ENCODE measurements at places on chromosomes 5 and 9.
A peak's percentile ranks its signal among the peaks of the same experiment; 100 is the strongest.

DNA sequence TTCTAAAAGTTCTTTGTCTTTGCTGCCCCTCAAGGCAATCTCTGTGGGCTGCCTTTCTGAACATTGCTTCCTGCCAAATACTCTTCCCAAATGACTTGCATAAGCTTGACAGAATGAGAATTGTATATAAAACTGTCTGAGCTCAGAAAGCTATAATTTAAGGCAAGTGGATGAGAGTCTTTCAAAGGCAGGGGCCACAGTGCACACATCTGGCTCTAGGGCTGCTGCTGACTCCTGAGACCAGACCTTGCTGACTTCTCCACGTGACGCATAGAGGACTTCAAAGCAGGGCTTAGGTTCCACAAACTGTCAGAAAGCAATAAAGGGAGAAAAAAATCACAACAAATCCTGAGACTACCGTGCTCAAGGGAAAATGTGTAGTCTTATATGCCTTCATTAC is 79.4 kb upstream of the DIRAS2 start:
- H3K4me1 ChIP-seq: no peaks in the 10 kb centered on the region
- H3K36me3 ChIP-seq: no peaks in the 10 kb centered on the region
- no peaks in the 10 kb centered on the region for H3K27me3 ChIP-seq
- H3K4me3 ChIP-seq: no peak overlapping the region
- no peak overlapping the region for H3K27ac ChIP-seq
- DNase-seq: no peak

GRCh38 chr5:159198063-159199036 is 11.0 kb downstream of the RNF145 start:
- H3K27ac ChIP-seq: peak overlapping the region; percentile 9
- H3K4me3 ChIP-seq: no peak overlapping the region
- peaks cover 37% of the 10 kb centered on the region for H3K4me1 ChIP-seq
- no peak for DNase-seq

DNA sequence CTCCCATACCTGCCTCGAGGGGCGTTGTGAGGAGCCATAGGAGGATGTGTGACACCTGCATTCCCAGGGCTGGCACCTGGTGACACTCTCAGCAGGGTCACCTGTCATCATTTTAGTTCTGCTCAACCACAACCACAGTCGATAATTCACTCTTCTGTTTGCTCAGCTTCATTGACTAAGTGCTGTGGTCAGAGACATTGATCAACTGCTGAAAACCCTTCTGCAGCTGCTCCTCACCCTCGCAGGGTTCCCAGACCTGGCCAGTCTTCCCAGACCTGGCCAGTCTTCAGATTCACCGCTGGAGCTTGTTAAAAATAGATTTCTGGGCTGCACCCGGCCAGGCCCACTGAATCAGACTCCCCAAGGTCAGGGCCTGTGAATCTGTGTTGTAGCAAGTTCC is 92.8 kb downstream of the MVB12B start:
- H3K27ac ChIP-seq: no peak overlapping the region
- no peaks in the 10 kb centered on the region for H3K36me3 ChIP-seq
- H3K27me3 ChIP-seq: no peaks in the 10 kb centered on the region
- no peak for DNase-seq

DNA sequence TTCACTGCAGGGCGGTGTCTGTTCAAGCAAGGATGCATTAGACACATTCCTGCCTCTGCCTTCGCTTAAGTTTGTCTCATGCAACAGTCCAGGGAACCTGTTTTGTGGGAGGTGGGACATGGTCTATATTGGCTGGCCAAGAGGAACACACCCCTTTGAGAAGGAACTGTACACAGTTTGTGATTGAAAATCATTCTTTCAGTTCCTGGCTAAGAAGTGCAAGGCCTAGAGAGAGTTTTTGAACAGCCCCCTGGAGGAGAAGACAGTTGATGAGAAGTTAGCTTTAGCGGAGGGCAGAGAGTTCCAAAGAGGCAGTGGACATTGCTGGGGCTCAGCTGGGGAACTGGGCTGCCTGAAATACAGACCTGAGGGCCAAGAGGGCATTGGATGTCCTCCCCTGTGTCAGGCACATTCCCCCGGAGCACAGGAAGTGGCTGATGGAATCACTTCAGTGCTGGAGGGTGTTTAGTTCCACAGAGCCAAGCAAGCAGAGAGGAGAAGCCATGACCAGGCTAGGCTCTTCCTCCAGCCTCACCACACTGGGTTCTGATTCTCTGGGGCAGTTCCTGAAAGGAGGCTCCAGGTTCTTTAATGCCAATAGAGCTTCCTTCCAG is 66.6 kb downstream of the RGS3 start:
- H3K4me3 ChIP-seq: no peak overlapping the region
- no peak overlapping the region for H3K27ac ChIP-seq
- H3K4me1 ChIP-seq: peaks cover 2% of the 10 kb centered on the region
- DNase-seq: no peak
- H3K27me3 ChIP-seq: no peaks in the 10 kb centered on the region
- H3K36me3 ChIP-seq: peaks cover 55% of the 10 kb centered on the region

- peaks cover 38% of the 10 kb centered on the region for H3K4me1 ChIP-seq
- H3K36me3 ChIP-seq: no peaks in the 10 kb centered on the region
- H3K27me3 ChIP-seq: no peaks in the 10 kb centered on the region
- no peak for DNase-seq
- H3K27ac ChIP-seq: no peak overlapping the region
- H3K4me3 ChIP-seq: no peak overlapping the region
Measured at GRCh38 chr9:99052815-99053715, 51.8 kb upstream of the TGFBR1 start.

GRCh38 chr9:710951-711745 is 130.3 kb upstream of the DMRT1 start:
- H3K4me1 ChIP-seq: peaks cover 3% of the 10 kb centered on the region
- H3K27ac ChIP-seq: no peak overlapping the region
- no peak overlapping the region for H3K4me3 ChIP-seq
- H3K36me3 ChIP-seq: no peaks in the 10 kb centered on the region
- no peak for DNase-seq
- no peaks in the 10 kb centered on the region for H3K27me3 ChIP-seq

DNA sequence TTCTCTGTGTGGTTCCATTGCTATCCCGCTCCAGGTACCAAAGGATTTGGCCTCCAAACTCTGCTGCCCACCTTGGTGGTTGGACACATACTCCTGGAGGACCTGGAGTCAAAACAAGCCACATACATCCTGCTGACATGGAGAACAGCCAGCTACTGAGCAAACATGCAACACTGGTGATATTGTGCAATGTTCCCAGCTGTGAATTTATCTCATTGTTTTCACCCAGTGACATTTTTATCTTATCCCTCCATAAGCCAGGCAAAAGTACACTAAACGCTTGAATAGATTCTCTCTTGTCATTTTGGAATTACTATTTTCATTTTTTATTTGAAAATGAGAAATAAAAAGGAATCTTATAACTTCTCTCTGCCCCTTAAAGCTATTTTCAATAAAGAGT is 11.1 kb upstream of the CTSL start:
- no peaks in the 10 kb centered on the region for H3K4me1 ChIP-seq
- H3K36me3 ChIP-seq: no peaks in the 10 kb centered on the region
- H3K27me3 ChIP-seq: no peaks in the 10 kb centered on the region
- no peak for DNase-seq
- H3K27ac ChIP-seq: no peak overlapping the region

DNA sequence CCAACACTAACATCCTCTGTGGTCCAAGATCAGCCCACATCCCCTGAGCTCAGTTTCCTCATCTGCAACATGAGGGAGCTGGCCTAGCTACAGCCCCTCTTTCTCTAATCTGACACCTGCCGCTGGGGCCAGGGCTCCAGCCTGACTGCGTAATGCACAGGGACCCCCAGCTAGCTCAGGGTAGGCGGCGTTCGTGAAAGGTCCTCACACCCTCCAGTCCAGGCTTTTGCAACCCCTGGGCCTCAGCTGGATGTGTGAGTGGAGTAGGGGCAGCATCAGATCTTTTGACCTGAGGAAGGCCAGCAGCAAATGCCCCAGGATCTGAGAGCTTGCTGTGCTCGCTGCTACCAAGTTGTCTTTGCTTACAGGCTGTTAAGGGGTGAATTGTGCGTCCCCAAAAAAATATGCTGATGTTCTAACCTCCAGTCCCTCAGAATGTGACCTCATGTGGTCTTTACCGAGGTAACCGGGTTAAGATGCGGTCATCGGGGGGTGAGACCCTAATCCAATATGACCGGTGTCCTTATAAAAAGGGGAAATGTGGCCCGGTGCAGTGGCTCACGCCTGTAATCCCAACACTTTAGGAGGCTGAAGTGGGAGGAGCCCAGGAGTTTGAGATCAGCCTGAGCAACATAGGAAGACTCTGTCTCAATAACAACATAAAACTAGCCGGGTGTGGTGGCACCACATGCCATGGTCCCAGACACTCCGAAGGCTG is 47.8 kb downstream of the PLPP7 start:
- H3K27ac ChIP-seq: no peak overlapping the region
- no peaks in the 10 kb centered on the region for H3K36me3 ChIP-seq
- H3K4me1 ChIP-seq: no peaks in the 10 kb centered on the region
- no peak for DNase-seq
- H3K27me3 ChIP-seq: no peaks in the 10 kb centered on the region

- H3K36me3 ChIP-seq: no peaks in the 10 kb centered on the region
- no peak overlapping the region for H3K27ac ChIP-seq
- DNase-seq: no peak
- no peak overlapping the region for H3K4me3 ChIP-seq
Measured at GRCh38 chr5:52491818-52492217, 295.9 kb upstream of the ITGA1 start.

DNA sequence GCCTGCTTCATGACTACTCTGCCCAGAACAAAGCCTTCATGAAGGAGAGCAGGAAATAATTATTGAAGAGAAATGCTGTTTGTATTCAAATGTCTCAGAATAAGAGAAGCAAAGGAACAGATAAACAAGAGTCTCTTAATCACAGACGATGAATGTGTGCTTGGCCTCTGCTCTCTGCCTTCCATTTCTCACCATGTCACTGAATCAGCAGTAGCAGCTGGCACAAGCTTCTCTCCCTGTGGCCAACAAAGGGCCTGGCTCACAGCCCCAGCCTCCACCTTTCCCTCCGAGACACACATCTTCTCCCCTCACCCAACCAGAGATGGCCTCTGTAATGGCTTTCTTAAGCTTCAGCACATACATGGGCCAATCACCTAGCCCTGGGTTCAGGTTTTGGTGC is 128.1 kb upstream of the SLIT3 start:
- DNase-seq: no peak
- H3K36me3 ChIP-seq: no peaks in the 10 kb centered on the region
- no peak overlapping the region for H3K4me3 ChIP-seq
- H3K27ac ChIP-seq: no peak overlapping the region
- no peaks in the 10 kb centered on the region for H3K4me1 ChIP-seq

DNA sequence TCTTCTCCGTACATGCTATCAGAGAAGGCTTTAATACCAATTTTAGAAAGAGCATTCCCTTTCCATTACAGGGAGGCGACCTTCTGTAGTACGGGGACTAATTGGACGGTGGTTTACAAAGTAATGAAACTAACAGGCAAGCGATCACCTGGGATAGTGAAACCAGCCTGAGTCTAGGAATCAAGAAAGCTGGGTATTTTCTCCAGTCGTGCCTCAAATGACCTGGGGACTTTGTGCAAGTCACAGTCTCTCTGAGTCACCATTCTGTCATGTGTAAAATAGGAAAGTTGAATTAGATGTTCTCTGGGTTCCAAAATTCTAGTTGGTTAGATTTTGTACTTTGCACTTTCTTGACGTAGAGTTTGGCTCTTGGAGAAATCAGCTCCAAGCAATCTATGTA is 22.7 kb upstream of the SSBP2 start:
- peaks cover 4% of the 10 kb centered on the region for H3K4me1 ChIP-seq
- H3K27me3 ChIP-seq: no peaks in the 10 kb centered on the region
- H3K4me3 ChIP-seq: no peak overlapping the region
- no peaks in the 10 kb centered on the region for H3K36me3 ChIP-seq
- H3K27ac ChIP-seq: no peak overlapping the region
- no peak for DNase-seq

- H3K27ac ChIP-seq: no peak overlapping the region
- no peak overlapping the region for H3K4me3 ChIP-seq
- H3K4me1 ChIP-seq: no peaks in the 10 kb centered on the region
- no peaks in the 10 kb centered on the region for H3K36me3 ChIP-seq
- DNase-seq: no peak
Measured at GRCh38 chr9:108830272-108830671, 25.5 kb downstream of the ACTL7B start.

- no peaks in the 10 kb centered on the region for H3K27me3 ChIP-seq
- no peak for DNase-seq
- peaks cover 32% of the 10 kb centered on the region for H3K36me3 ChIP-seq
- no peak overlapping the region for H3K4me3 ChIP-seq
Measured at GRCh38 chr5:138351056-138351455, 1.4 kb upstream of the KDM3B start.

- H3K4me3 ChIP-seq: no peak overlapping the region
- no peak for DNase-seq
- H3K27ac ChIP-seq: no peak overlapping the region
- H3K4me1 ChIP-seq: no peaks in the 10 kb centered on the region
Measured at GRCh38 chr5:139126711-139127111, 71.5 kb downstream of the SIL1 start.

- no peaks in the 10 kb centered on the region for H3K27me3 ChIP-seq
- no peak overlapping the region for H3K27ac ChIP-seq
- no peak for DNase-seq
Measured at GRCh38 chr5:6469836-6470235, 21.2 kb downstream of the UBE2QL1 start.

DNA sequence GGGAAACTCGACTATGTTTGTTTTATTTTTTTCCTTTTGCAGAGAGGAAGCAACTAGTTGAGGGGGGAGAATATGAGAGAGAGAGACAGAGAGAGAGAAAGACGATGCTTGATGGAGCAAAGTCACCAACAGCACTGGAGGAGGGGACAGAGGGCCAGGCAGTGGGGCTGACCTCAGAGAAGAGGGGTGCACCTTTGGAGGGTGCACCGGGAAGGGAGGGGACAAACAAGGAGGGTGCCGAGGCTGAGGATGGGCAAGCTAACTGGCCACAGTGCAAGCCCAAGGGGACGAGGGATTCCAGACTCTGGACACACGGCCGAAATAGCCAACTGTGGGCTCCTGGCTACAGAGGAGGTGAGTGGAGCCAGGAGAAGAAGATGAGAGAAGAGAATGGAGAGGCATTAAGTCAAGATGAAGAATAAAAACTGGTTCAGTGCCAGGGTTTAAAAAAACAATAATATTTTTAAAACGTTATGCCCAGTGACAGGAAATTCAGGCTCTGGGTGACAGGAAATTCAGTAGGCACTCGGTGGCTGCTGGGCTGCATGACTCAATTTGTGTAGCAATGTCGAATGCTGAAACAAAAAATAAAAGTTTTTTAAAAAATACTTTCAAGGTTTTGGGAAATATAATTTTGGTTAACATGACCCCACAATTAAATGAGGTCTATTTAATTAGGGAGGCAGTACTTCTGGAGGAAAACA is 13.3 kb upstream of the GLRX start:
- peaks cover 21% of the 10 kb centered on the region for H3K4me1 ChIP-seq
- H3K36me3 ChIP-seq: no peaks in the 10 kb centered on the region
- peak overlapping the region; percentile 60 for H3K4me3 ChIP-seq
- DNase-seq: no peak
- H3K27me3 ChIP-seq: no peaks in the 10 kb centered on the region
- peak overlapping the region; percentile 74 for H3K27ac ChIP-seq

GRCh38 chr9:135909371-135909770 is 2.0 kb upstream of the CAMSAP1 start:
- H3K27ac ChIP-seq: no peak overlapping the region
- DNase-seq: no peak
- peaks cover 21% of the 10 kb centered on the region for H3K4me1 ChIP-seq
- no peaks in the 10 kb centered on the region for H3K27me3 ChIP-seq
- H3K4me3 ChIP-seq: no peak overlapping the region

All from naive thymus-derived CD4-positive, alpha-beta T cell (primary cell).